ENCODE measurements at places on chromosomes 1 and 21.

DNA sequence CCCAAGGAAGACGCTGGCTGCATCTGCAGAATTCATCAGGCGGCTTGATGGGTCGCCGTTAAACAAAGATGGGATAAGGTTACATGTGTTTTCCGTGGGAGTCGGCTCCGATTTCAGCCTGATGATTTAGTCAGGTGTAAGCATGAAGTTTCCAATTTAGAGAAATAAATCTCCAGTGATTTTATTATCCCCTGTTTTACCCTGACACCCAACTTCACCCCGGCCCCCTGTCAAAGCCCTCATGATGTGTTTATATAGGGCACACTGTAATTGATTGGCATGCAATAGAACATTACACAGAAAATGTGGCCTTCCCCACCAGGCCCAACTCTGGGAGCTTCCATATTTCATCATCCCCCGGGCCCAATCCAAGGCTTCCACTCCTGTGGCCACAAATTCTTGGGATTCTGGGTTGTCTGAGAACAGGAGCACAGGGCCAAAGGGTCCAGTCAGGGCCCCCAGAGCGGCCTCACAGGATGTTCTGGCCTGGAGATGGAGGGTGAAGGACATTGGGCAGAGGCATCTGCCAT, 72.5 kb downstream of the FOXD2 start:
- DNase-seq: no peak

DNA sequence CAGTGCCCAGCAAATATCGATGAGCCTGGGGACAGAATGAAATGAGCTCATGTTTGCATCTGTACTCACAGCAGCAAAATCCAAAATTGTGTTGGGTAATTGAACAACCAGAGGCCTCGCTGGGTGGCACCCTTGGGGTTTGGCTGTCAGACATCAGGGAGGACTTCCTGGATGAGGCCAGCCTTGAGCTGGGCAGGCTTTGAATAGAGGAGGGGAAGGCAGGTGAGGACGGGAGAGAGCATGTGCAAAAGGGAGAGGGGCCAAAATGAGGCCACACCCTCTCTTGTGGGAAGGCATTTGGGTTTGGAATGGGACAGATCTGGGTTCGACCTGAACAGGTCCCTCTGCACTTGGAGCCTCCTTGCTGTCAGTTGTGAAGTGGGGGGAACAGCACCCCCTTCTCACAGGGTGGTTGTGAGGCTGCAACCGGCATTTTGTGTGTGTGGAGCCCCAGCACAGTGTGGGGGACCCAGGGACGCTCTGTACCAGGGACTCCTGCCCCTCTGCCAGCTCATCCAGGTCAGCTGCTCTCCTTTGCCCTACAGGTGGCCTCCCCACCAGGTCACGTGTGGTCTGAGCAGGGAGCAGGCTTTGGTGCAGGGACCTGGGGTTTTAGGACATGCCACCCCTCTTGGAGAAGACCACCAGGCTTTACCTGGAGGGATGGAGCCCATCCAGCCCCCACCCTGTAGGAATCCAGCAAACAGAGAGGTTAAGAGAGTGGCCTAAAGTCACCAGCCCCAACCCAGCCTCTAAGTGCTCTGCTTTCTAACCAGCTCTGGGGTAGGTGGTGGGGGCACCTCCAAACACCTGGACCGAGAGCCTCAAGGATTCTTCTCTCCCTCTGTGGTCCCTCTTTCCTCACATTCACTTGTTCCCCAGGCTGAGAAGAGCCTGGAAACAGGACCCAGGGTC, 521.8 kb downstream of the PTPRU start:
- no peak for DNase-seq

GRCh38 chr21:36048357-36048756, 12.0 kb downstream of the SETD4 start:
- no peak for DNase-seq

DNA sequence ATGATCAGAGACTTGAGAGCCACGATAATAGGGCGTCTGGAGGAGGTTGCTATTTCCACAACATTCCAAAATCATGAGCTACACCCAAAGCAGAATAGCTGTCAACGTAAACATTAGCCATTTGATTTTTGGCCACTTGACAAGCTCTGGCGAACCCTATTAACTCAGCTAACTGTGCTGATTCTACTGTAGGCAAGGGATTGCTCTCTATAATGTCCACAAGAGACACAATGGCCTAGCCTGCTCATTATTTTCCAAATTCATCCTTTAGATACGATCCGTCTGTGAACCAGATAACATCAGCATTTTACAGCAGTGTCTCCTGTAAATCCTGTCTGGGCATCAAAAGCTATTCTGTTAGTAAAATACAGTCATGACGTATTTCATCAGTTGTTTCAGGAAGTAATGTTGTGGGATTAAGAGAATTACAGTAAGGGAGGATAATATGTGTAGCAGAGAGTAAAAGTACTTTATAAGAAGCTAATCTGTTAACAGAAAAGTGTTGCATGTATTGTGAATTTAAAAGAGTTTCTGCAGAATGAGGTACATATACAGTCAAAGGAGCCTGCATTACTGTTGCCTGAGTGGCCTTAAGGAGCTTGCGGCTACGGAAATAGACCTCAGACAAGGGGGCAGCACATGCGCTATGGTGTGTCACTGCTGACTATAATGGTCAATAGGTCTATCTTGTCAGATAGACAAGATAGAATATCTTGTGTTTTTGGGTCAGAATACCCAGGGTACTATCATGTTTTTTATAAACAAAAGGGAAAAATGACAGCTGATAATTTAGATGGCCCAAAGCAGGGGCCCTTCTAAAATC, 44.9 kb upstream of the TINAGL1 start:
- no peak for DNase-seq

GRCh38 chr1:205068457-205069040, 15.7 kb downstream of the TMEM81 start:
- DNase-seq: no peak

DNA sequence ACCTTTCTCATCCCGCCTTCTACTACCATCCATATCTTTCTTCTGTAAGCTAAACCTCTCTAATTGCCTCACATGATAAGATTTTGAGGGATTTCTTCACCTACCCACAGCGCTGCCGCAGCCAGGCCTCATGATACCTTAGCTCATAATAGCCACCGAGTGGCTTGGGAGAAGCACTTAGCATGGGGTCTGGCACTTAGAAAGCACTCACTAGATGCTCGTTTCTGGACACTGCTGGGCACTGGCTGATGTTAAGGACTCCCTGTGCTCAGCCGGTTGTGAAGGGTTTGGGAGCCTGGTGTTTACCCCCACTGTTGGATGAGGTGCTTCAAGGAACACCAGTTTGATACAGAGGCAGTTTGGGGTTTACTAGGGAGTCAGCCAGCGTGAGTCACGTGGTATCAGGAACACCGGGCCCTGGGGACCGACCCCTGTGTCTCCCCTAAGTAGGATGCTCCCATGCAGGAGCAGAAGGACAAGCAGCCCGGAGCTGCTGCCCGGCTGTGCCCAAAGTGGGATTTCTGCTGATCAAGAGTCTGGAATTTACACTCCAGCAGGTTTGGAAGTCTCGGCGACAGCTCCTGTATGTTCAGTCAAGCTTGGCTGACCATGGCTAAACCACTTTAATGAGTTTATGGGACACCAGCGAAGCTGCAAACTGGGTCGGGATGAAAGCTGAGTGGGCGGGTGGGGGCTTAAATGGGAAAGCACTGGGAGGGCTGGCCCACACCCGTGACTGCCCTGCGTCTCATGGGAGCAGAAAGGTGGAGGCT, 63.3 kb downstream of the GALNT2 start:
- no peak for DNase-seq

DNA sequence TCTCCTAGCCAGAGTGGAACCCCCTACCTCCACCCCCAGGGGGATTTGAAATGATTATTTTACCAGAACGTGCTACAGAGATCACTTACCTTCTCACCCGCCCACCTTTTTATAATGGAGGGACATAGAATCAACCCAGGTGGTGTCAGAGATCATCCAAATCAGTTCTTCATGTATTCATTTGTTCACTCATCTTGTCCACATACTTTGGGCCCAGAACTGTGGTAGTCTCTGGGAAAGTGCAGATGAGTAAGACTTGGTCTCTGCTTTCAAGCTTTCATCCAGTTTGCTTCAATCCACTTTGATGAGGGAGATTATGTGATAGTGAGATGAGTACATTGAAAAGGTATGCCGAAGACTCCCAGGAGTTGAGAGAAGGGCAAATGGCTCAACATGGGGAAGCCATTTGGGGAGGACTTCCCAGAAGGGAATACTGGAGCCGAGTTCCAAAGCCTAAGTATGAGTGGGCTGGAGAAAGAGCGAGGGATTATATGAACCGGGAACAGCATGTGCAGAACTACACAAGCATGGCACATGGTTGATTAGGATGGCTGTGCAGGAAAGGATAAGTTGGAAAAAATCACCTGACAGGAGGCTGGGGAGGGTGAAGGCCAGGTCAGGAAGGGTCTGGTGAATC, 1.9 kb downstream of the FGGY start:
- no peak for DNase-seq

All from CD4-positive, alpha-beta T cell treated with Interferon alpha-2 for 1 hour (primary cell).